ENCODE measurements at places on chromosomes 13 and 19. TPM values are rescaled to one million over a fixed set of nuclear protein-coding genes. Genes with fewer than 3 reads are reported as not detected.

GRCh38 chr13:97977982-97978381 is 24.5 kb downstream of the IPO5 start:
- no peak for DNase-seq

ADAMTSL5 gene
- 9.0 TPM for total RNA-seq

DNA sequence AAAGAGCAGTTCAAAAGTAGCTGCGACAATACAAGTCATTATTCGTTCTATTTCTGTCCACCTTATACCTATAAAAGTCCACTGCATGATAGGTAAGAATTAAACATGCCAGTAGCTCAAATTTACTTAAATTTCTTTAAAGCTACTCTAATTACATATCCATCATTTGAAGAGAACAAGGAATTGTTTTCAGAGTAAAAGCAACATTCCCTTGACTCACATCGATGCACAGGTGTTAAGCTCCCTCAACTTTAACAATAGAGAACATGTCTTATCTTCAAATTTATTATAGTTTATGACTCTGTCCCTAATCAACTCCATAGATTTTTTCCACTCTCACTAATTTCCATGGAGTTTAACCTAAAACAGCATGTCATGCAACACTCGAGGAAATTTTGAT is 157.5 kb upstream of the ATXN8OS start:
- no peak for DNase-seq

DNA sequence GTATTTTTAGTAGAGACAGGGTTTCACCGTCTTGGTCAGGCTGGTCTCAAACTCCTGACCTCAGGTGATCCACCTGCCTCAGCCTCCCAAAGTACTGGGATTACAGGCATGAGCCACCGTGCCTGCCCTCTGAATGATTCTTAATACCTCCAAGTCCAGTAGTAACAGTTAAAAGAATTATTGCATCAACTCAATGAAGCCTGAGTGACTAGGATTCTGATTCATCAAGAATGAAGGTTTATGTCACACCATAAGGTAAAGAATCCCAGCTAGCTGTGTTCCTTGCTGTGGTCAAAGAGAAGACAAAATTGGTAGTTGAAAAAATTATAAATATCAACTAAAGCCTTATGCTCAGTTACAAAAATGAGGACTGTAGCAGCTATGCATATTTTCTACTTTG is 81.2 kb upstream of the ABCC4 start:
- no peak for DNase-seq

NOVA2 gene
- 2.9 TPM for total RNA-seq

DNA sequence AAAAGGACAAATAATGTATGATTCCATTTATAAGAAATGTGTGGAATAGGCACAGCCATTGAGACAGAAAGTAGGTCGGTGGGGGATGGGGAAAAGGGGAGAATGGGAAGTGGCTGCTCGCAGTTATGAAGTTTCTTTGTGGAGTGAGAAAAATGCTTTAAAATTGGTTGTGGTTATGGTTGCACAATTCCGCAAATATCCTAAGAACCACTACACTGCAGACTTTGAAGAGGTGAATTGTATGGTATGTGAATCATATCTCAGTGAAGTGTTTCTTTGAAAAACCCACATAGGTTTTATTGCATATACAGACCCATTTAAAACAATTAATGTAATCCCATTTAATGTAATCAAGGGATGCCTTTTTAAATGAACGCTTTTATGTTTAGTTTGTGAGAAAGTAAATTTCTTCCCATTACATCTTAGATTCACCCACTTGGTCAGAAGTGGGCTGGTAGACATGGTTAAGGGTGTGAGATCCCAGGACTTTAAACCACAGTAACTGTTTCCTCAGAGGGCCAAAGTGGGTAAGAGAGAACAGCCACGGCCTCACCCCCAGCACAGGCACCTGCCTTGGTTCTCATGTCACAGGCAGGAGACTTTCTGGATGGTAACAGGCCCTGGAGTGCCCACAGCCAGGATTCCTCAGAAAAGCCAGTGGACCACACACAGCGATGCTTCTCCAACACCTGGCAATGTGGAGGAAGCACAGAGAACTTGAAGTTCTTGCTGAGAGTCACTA is 119.3 kb upstream of the GJB6 start:
- no peak for DNase-seq

P2RY11 gene
- total RNA-seq, result 2.1 TPM

DNA sequence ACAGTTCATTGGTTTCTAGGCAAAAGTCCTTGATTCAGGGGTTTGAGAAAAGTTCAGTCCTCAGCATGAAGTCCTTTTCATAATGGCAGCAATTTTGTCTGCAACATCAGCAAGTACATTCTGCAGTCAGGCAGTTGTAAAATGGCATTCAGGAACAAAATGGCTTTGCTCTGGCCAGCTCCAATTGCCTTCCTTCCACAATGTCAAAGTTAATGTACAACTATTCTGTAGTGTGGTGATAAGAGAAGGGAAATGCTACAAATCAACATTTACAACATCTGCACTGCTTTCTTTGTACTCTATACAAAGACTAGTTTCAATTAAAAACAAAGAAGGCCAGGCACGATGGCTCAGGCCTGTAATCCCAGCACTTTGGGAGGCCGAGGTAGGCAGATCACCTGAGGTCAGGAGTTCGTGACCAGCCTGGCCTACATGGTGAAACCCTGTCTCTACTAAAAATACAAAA is 1.8 kb upstream of the NEK3 start:
- no peak for DNase-seq

GRCh38 chr19:57701625-57702024 is 7.4 kb downstream of the ZNF154 start:
- DNase-seq, result no peak

PCSK4 gene
- total RNA-seq, result 1.0 TPM

DNA sequence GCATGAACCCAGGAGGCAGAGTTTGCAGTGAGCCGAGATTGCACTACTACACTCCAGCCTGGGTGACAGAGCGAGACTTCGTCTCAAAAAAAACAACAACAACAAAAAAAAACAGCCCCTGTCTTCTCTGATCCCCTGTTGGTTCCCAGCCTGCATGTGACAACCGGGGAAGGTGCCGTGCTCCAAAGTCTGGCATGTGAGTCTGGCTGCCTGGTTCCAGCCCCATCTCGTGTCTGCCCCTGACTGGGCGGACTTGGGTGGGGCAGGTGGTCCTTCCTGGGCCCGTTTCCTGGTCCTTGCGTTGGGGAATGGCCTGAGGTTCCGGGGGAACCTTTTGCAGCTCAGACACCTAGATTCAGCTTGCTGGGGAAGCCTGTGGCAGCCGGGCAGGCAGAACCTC is 50.5 kb downstream of the DNM2 start:
- no peak for DNase-seq

DNA sequence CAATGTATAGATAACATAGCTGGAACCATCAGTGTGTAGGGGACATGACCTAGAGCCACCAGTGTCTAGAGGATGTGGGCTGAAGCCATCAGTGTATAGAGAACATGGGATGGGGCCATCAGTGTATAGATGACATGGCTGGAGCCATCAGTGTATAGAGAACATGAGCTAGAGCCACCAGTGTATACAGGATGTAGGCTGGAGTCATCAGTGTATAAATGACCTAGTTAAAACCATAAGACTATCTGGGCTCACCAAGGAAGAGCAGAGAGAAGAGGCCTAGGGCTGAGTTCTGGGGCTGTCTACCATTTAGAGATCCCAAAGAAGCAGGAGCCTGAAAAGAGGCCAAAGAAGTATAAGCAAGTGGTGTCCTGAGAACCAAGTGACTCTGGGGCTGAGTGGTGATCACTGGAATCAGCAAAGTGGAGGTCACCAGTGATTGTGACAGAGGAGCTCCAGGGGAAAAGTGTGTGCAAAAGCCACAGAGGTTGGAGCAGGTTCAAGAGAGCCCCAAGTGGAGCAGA is 41.0 kb downstream of the RFX2 start:
- DNase-seq, result no peak

GRCh38 chr13:71831716-71832115 is 35.3 kb downstream of the DACH1 start:
- no peak for DNase-seq

ELSPBP1 gene
- total RNA-seq, result not detected

GARIN5A gene
- total RNA-seq, result 0.92 TPM

DNA sequence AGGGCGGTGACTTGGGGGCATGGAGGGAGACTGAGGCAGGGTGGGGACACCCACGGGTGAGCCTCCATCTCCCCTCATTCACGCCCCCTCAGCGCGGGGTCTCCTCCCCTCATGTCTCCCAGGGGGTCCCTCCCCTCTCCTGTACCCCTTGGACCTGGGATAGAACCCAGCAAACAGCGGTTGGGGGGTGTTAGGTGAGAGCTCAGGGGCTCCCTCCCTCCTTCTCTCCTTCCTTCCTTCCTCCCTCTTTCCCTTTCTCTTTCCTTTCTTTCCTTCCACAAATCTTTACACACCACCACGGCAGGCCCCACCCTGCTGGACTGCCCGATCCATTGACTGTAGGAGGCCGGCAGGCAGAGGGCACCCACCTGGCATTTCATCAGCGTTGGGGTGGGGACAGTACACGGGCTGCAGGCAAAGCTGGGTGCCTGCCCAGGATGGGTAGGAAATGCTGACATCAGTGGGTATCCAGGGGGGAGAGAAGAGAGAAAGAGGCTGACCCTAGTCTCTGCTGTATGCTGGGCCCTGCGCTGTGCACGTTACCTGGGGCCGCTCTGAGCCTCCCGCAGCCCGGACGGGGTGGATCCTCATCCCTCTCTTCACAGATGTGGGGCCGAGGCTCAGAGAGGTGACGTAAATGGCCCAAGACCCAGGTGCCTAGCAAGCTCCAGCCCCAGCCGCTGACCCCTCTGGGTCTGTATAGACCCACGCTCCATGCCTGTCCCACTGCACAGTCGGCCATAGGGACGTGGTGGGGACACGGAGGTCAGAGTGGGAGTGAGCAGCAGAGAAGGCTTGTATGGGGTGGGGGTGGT is 3.5 kb downstream of the SSC5D start:
- DNase-seq, result no peak

URAD gene
- not detected for total RNA-seq

SULT2A1 gene
- not detected for total RNA-seq

SHC2 gene
- total RNA-seq, result 18.3 TPM

CASP14 gene
- total RNA-seq, result 0.10 TPM

GRCh38 chr13:50451609-50452008 is 391.9 kb downstream of the DLEU7 start:
- DNase-seq, result no peak

- DNase-seq, result no peak
Observed at GRCh38 chr13:89721216-89721615, 1626.3 kb upstream of the MIR17HG start.

DNA sequence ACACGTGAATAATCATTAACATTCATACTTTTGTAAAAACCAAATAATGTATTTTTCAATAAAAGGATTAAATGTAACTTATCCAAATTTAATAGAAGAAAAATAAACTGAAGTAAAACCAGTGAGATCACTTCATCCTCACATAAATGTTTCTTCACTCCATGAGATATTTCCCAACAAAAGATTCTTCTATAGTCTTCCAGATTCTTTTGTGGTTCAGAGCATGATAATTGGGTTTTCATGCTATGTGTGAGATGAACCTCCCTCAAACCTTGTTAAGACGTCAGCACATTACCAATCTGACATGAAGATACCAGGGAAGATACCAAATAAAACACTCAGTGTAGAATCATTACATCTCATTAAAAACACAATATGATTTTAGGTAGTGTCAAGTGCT is 62.9 kb upstream of the OXGR1 start:
- no peak for DNase-seq

DNA sequence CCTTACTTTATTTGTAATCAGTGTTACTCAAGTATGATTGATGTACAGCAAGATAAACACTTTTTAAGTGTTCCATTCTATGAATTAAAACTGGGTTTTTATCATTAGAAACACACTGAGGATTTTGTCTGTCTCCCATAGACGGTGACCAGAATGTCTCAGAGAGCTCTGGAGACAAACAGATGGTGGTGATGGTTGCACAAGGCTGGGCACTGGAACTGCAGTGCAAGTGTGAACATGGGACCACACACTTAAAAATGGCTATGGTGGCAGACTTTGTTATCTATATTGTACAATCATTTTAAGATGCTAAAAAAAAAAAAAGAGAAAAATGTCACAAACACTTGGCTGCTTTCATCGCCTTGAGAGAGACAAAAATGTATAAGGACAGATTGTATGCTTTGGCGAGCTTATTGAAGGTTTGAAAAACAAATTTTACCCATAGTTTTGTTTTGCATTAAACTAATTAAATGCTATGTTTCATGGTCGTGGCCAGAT is 273.0 kb downstream of the SHISA2 start:
- DNase-seq, result no peak

- DNase-seq, result no peak
Observed at GRCh38 chr13:100675661-100676129, 1.1 kb upstream of the TMTC4 start.
